ENCODE measurements at places on chromosomes 16 and 17.
A peak's percentile ranks its signal among the peaks of the same experiment; 100 is the strongest.

- peak; percentile 98 for DNase-seq
These were observed 2.6 kb downstream of the CD300LB start for GRCh38 chr17:74528491-74529199.

GRCh38 chr17:68289473-68289872 is 1.5 kb downstream of the SLC16A6 start:
- DNase-seq = peak; percentile 17

DNA sequence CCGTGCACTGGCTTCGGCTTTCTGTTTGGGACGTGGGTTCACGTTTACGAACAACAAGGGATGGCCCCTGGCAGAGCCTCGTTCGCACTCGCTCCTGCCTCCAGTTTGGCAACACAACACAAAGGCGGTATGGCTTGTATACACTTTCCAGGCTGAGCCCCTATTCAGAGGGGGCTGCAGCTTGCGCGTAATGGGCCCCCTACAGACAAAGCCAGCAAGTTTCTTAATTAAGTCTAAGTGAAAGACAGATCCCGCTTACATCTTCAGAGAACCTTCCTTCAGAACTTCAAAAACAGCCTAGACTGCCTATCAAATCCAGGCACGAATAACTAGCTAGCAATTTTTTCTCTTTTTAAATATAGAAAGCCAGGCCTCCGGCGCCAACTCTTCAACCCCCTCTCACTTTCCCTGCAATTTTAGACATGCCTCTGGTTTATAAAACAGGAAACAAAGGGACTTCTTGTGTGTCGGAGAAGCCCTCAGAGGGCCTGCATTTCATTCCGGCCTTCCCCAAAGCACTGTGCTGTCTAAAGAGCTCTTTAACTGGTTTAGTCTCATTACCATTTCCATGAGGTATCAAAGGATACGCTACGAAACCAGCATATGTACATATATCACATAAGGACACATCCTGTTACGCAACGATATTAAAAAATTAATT is 244.9 kb downstream of the STX8 start:
- no peak for DNase-seq

DNA sequence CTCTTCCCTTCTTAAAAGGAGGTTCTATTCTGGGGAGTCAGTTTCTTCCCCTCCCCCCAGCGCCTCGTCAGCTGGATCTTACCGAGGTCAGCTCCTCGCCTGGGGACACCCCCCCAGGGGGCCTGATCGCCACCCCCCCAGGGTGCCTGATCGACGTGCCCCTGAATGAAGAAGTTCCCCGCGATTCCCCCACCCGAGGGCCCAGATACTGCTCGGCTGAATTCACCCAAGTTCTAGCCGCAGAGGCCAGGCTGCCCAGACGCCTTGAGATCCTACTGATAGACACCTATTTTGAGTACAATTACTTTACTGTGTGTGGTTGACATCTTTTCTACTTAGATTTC is 1.4 kb downstream of the RAB11FIP3 start:
- DNase-seq = no peak

DNA sequence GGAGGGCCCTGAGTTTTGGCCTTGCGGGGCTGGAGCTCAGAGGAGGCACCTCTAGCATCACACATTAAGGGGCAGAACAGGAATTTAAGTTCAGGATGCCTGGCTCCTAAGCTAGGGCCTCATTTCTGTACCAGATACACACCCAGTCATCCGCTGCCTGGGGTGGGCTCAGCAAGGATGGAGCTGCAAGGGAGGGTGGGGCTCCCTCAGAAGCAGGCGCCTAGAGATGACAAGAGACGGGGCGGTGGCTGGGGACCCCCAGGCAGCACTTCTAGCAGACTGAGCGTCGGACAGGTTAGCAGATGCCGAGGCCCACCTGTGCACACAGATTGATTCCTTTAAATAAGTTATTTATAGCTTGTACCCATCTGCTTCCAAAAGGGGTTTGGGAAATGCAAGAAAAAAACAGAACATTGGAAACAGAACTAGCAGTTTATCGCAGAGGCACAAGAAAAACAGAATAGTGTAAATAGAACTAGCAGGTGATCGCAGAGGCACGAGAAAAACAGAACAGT is 47.6 kb upstream of the CBFA2T3 start:
- DNase-seq = no peak

DNA sequence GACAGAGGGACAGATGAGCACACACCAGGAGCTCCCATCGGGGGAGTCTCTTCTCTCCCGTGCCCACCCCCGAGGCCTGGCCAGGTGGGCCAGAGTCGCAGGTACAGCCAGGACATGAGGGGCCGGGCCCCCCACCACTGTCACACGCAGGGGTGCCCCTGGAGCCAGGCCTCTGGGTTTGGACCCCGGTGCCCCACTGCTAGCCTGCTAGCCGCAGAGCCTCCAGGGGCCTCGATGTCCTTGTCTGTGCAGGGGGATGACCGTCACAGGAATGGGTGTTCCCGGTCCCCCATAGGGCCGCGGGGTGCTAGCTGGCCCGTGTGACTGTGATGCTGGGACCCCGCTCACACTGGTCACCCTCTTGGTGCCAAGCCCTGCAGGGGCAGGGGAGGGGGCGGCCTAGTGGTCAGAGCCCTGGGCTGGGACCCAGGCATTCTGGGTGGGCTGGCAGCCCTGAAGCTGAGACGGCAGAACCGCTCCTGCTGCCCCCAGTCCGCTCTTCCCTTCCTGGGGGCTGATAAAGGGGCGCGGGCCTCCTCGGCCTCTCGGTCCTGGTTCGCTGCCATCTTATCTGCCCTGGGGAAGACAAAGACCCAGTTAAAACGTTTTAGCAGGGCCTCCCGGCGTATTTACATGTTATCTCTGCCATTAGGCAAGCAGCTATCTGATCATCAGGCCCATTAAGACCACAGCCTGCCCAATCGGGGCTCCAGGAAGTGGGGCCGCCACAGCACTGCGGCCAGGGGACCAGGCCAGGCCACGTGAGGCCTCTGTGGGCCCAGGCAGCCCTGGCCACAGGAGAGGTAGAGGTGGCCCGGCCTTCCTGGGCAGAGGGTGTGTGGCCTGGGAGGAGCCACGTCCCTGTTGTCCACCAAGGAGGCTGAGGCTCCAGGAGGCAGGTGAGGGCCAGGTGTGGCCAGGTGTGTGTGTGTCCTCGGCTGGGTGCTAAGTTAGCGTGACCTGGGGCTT is 57.2 kb upstream of the ZC3H18 start:
- DNase-seq = no peak

DNA sequence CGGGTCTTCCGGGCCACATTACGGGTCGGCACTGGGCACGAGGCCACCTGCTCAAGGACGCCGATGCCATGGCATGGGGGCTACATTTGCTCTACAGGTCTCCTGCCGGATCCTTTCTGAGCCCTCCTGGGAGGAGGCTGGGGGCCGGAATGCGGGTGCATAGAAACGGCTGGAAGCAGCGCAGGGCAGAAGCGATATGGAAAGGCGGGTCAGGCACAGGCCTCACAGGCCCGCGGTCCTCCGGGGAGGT is 28.4 kb downstream of the AXIN1 start:
- DNase-seq = no peak

GRCh38 chr17:46194393-46195216 is 1.4 kb upstream of the KANSL1 start:
- peak; percentile 57 for DNase-seq

- DNase-seq = no peak
These were observed 41.4 kb downstream of the LIG3 start for GRCh38 chr17:35021520-35022380.

GRCh38 chr17:48726916-48727286 is 1.6 kb downstream of the HOXB13 start:
- DNase-seq = no peak

- no peak for DNase-seq
These were observed 120.6 kb downstream of the AIPL1 start for GRCh38 chr17:6314311-6314710.

- no peak for DNase-seq
These were observed 332.8 kb downstream of the C16orf95 start for GRCh38 chr16:86984343-86984742.

DNA sequence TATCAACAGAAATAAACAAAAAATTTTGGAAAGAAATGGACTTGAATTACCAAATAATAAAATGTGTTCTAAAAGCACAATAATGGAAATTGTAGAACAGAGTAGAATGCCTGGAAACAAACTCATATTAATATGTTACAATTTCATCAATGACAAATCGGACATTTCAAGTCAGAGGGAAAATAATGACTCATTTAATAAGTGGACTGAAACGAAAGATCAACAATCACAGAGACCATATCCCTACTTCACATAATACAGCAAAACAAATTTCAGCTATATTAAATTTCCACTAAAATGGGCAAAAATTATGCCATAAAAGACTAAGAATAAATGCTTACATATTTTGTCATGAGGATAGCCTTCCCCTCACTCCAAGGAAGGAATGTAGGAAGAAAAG is 25.7 kb downstream of the CDYL2 start:
- DNase-seq = no peak

DNA sequence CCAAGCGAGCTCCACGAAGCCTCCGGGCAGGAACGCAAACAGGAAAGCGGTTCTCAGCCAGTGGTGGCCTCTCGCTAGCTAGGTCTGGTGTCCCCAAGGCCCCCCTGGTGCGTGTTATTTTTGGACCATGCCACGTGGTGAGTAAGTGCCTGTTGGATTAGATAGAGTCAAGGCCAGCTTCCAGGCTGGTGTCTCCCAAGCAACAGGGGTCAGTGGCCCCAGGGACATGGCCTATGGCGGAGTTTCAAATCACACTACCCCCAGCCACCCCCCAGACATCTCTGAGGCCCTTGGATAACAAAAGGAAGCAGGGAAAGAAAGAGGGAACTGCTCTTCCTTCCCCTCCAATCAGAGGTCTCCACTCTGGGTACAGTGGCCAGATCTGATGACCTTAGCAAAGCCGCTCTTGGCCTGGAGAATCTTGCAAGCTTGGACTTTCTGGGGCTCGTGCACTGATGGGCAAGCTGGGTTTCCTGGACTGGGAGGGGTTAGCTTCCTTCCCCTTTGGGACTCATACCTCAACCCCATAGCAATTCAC is 58.2 kb downstream of the MAF start:
- no peak for DNase-seq

GRCh38 chr16:29126616-29127015 is 141.8 kb downstream of the LAT start:
- DNase-seq = peak; percentile 52

DNA sequence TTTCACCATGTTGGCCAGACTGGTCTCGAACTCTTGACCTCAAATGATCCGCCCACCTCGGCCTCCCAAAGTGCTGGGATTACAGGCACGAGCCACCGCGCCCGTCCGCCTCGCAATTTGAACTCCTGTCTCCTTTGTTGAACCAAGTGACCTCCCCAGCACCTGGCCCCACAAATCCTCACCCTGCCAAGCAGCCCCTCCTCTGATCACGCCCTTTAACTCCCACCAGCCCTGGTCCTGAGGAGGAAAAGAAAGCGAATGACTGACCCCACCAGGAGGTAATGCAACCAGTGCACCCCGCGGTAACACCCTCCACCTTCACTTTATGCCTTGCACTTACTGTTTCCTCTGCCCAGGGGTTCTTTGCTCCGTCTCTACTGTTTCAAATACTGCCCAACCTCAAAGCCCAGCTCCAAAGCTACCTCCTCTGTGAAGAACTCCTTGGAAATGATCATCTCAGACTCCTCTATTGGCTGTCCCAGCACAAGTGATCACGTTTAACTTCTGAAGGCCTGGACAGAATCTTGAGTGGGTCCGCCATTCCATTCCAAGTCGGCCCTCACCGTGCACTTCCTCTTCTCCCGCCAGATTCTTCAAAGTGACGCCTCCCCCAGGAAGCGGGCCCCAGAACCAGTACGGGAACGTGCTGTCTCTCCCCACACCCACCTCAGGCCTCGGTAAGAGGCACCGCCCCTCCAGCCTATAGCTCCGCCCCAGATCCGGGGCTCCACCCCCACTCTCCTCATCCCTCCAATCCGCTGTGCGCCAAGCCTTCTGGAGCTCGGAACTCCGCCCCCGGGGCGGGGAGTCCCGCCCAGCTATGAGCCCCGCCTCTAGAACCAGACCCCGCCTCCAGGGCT is 4.4 kb downstream of the CD19 start:
- DNase-seq = peak; percentile 98

DNA sequence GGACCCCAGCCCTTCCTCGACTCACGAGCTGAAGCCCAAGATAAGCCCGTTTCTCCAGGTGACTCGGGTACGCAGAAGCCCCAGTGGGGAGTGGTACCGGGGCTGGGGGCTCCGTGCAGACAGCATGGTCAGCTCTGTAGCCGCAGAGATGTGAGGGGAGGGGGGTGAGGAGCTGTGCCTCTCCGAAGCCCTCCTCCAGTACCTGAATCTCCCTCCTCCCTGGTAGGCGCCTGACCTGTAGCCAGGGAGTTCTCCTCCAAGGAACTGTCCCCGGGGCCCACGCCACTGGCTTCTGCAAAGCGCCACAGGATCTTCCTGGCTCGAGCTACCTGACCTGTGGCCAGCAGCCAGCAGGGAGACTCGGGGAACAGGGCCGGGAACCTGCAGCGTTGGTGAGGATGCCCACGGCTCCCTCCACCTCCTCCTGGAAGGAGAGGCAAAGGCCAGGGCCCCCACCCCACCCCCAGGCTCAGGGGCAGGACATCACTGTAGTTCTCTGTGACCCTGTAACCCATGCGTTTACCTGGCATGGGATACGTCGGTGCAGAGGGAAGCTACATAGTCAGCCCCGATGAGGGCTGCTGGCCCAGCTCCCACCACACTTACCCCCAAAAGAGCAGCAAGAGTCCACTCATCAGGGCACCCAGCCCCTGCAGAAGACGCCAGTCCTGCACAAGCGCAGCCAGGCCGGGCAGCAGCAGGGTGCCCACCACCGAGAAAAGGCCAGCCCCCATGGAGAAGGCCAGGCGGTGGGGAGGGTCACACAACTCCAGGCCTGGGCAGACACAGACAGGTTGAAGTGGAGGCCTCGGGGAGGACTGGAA is 1.7 kb downstream of the SLC22A31 start:
- DNase-seq = no peak

DNA sequence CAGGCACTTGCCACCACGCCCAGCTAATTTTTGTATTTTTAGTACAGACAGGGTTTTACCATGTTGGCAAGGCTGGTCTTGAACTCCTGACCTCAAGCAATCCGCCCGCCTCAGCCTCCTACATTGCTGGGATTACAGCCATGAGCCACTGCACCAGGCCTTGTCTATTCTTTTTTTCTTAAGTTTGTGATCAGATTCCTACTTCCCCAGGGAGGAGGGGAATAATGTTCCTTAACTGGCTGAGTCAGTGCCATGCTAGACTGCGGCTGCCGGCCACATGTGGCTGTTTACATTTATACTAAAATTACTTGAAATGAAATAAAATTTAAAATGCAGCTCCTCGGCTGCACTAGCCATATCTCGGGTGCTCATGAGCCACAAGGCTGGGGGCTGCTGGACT is 27.8 kb upstream of the USP36 start:
- DNase-seq = no peak

- peak; percentile 36 for DNase-seq
These were observed at the start of gene C17orf113 for GRCh38 chr17:42050393-42051012. Gene C17orf113, minus strand, starts transcription at chr17:42050601. Its CDS starts 7,225 bp downstream, at chr17:42043376.

GRCh38 chr17:82278786-82279391 is 5.4 kb upstream of the CSNK1D start:
- peak; percentile 88 for DNase-seq

- peak; percentile 36 for DNase-seq
These were observed 4.6 kb upstream of the ATP2A1 start for GRCh38 chr16:28873543-28874201.
